ENCODE measurements at places on chromosomes 16 and 17.

GRCh38 chr17:83185023-83186002 lies 105.9 kb downstream of the METRNL start:
- DNase-seq = no peak

DNA sequence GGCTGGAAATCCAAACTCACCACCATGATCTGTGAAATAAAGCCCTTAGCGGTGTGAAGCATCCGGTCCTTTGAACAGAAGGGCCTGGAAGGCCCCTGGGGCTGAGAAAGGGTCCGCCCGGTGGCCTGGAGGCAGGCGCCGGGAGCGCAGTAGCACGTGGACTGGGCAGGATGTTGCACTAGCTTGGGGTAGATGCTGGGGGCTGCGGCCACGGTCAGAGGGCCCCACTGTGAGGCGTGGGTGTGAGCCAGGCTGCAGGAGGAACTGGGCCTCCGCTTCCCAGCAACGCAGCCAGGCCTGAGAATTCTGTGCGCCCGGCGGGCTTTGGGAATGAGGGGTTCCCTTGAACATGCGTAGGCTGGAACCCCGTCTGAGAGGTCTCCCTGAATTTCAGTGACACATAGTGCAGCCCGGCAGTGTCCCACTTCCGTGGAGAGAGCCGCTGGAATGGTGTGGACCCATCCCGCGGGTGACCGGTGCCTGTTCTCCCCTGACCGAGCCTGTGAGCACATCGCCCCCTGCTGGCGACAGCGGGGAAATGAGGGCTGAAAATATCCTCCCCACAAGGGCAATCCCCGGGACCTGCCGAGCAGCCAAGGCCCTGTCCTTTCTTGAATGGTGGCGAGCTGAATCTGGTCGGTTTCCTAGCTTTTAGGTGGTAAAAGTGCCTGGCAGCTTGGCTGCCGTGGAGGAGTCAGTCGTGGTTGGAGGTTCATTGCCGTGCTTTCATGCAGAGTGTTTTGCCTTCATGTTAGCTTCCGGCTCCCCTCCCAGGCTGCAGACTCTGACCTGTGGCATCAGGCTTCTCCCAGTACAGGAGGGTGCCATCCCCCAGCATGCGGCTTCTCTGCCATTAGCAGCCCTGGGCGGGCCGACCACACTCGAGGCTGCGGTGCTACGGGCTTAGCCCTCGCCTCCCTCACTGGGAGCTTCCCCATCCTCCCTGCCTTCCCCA lies 43.8 kb downstream of the DNAJA2 start:
- peak; percentile 44 for DNase-seq

GRCh38 chr17:1643293-1643998 lies 2.1 kb downstream of the SCARF1 start:
- no peak for DNase-seq

DNA sequence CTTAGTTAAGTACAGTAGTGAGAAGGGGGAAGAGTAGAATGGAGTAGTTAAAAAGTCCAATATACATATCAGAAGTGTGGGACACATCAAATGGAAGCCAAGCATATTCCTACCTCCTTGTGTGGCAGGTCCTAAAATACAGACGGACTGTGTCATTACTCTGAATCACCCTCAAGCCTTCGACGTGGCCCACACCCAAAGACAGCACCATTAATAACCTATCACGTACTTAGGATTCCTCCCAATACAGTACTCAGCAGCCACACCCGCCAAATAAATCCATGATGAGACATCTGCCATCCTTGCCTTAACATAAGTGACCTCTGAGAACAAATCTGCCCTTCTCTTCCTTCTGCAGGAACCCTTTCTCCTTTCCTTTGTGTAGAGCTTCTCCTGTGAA lies 38.9 kb downstream of the UBE2G1 start:
- DNase-seq = no peak

DNA sequence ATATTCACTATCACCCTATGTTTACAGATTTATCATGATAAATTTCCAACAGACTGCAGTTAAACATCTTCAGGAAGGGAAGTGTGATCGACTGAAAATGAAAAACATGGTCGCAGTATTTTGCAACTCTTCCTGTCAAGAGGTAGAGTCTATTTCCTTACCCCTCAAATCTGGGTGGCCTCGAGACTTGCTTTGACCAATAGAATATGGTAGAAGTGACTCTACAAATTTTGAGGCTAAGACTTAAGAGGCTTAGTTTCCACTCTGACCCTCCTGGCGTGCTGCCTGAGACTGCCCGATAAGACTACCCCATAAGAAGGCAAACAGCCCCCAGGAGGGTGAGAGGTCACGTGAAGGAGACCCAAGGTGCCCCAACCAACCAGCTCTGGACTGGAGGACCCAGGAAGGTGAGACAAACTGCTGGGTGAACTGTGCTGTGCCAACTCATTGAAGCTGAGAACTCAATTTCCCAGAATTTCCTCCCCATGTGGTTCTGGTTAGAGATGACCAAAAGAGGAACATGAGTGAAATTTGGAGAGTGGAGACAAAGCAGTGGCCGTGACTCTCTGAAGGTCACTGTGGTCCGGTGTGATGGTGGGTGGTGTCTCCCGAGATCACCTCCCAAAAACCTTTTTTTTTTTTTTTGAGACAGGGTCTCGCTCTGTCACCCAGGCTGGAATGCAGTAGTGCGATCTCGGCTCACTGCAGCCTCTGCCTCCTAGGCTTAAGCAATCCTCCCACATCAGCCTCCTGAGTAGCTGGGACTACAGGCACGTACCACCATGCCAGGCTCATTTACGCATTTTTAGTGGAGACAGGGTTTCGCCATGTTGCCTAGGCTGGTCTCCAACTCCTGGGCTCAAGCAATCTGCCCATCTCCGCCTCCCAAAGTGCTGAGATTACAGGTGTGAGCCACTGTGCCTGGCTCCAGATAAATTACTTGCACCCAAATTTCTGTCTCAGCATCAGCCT lies 38.2 kb upstream of the LITAF start:
- no peak for DNase-seq

DNA sequence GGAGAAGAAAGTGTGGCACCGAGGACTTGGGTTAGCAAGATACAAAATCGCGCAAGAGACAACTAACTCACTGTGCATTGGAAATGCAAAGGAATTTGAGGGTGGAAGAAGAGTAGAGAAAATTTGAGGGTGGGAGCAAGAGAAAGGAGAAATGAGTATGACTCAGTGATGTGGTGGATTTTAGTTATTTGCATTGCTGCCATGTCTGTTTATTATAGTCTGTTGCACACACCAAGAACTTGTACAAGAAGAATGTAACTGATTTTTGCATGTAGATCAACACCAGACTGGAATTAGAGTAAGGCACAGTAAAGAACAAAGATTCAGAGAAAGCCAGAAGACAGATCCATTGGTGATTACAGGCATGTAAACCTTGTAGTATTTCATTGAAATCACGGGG lies 71.6 kb upstream of the SMIM36 start:
- no peak for DNase-seq

DNA sequence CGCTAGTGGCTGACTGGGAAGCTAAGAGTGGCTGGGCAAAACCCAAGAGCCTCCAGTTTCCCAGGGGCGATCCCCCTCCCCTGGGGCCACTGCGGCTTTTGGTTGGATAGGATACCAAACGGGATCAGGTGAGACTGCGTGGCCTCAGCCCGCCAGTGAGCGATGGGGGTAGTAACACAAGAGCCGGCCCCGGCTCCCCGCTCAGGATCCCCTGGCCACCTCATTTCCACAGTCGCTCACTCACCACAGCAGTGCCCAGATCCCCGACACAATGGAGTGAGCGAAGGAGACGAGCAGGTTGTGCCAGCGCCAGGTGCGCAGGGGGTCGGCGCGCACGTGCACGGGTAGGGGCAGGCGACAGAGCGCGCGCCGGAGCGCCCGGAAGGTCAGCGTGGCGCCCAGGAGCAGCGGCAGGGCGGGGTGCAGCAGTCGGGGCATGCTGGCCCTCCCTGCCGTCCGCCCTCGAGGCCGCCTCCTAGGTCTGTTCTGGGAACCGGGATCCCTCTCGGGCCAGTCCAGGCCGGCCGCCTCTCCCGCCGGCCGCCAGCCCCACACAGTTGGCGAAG lies 290 bp downstream of the TLCD1 start:
- no peak for DNase-seq

DNA sequence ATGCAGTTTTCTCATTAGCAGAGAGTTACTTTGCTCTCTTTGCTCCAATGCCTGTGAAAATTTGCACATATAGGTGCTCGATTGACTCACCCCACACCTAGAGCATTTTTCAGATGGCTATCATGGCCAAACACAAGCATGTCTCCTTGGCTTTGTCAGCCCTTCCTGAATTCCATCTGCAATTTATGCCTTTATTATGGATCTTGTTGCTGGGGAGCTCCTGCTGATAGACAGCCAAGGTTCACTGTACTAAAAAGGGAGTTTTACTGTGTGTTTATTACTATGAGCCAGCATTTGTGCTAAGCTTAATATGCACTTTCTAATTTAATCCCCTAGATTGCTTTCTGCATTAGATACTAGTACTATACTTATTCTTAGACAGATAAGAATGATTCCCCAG lies 93.3 kb downstream of the TOX3 start:
- DNase-seq = no peak

GRCh38 chr17:20779521-20779920 lies 200.0 kb downstream of the CDRT15L2 start:
- no peak for DNase-seq

- DNase-seq = no peak
Measured at GRCh38 chr16:66984892-66985311, 3.5 kb upstream of the CES4A start.

GRCh38 chr16:47056688-47057629 lies 83.5 kb upstream of the DNAJA2 start:
- DNase-seq = no peak

DNA sequence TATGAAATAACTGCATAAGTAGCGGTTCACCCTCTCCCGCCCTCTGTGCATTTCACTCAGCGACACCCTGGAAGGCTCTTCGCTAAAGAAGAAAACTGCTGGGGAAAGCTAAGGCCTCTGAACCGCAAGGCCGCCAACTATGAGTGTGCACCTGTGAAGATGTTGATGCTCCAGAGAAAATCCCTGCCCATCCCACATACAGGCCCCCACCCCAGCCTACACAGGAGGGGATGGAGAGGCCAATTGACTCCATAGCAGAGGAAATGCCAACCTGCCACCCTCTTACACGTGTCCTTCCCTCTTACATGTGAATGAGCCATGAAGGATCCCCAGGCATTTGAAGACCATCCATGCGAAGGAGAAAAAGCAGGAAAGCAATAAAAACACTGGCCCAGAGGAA lies 104.8 kb downstream of the MGAT5B start:
- DNase-seq = no peak

DNA sequence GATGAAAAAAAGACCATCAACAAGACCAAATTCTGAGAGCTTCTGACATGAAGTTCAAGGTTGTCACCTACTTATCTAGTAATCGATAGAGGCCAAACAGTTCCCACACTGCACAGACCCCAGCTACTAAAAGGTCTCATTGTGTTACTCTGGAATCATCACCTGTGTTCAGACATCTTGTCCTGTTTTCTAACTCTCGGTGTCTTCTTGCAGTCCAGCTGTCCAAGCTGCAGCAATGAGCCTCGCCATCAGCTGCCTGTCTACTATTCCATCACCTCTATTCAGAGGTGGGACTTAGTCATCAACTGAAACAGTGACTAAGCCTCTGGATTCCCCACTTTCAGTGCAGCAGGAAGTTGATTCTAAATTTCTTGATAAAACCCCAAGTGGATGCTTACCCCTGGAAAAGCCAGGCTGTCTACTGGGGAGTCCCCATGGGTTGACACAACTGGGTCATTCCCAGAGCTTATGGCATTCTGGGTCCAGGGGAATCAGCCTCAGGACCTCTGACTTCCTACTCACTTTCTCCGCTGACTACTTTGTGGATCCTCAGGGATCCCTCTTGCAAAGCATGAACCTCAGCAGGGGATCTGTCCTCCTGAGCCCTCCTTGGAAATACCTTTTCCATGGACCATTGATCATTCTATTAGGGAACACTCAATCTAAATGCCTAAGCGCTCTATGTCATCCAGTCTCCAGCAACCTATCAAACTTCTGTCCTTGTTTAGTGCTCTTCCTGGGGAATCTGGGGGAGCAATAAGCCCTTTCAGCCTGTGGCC lies 46.5 kb downstream of the HNF1B start:
- DNase-seq = no peak

GRCh38 chr17:30344283-30345088 lies 10.6 kb upstream of the TMIGD1 start:
- no peak for DNase-seq

DNA sequence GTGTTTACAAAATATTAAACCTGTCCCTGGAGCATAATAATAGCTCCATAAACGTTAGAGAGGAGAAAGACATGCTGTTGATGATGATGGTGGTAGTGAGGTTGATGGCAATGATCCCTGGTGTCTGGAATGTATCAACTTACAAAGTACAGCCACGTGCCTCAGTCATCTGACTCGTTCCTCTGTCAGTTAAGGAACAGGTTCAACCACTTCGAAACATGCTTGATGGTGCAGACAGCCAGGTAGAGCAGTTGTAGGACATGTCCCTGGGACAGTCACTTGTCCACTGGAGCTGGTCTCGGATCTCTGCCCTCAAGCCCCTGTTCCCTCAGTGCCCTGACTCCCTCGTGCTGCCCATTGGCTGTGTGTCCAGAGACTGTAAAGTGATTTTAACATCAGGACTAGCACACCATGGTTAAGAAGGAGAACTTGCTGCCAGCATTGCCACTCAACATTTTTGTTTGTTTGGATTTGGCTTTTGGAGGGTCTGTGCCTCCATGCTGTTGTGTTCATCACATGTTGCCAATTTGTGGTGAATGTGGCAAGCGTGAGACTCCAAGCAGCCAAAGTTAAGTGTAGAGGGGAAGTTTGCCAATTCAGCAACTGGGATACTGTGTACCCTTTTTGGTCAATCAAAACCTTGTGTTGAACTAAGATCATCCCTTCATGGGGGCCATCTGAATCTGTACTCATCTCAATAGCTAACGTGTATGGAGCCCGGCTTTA lies 16.3 kb upstream of the SALL1 start:
- DNase-seq = no peak

GRCh38 chr16:71771571-71771970 lies 37.1 kb downstream of the AP1G1 start:
- no peak for DNase-seq

DNA sequence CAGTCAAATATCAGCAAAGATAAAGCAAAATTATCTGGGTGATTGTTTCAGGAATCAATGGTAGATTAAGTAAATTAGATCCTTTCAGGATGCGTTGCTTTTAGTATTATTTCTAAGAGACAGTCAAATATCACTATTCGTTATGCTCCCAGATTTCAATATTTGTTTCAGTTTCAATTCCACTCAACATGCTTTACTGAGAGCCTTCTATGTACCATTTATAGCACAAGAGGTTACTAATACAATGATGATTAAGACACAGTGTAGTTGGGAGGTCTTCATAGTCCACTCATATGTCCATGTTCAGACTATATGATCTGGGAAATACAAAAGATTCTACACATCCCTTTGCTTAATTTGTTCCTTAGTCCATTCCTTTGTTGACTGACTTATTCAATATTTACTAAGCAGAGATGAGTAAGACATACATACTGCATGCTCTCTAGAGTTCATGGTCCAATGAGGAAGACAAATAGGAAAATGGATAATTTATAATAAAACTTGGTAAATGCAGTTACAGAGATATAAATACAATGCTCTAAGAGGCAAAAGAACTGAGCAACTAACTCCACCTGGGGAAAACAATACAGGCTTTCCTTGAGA lies 88.2 kb upstream of the NOG start:
- no peak for DNase-seq

- DNase-seq = no peak
Measured at GRCh38 chr16:24394341-24394740, 138.2 kb downstream of the CACNG3 start.

GRCh38 chr17:31431098-31431851 lies 39.8 kb downstream of the RAB11FIP4 start:
- DNase-seq = no peak

- no peak for DNase-seq
Measured at GRCh38 chr17:58527306-58527705, 12.9 kb upstream of the MTMR4 start.

GRCh38 chr17:909642-910323 lies 69.8 kb downstream of the NXN start:
- DNase-seq = no peak
